Stromal cell of bone marrow (primary cell): ENCODE measurements at places on chromosomes 7 and 10.

- DNase-seq: peak; percentile 22
Observed at GRCh38 chr10:35236739-35237138, 99.6 kb upstream of the CCNY start.

DNA sequence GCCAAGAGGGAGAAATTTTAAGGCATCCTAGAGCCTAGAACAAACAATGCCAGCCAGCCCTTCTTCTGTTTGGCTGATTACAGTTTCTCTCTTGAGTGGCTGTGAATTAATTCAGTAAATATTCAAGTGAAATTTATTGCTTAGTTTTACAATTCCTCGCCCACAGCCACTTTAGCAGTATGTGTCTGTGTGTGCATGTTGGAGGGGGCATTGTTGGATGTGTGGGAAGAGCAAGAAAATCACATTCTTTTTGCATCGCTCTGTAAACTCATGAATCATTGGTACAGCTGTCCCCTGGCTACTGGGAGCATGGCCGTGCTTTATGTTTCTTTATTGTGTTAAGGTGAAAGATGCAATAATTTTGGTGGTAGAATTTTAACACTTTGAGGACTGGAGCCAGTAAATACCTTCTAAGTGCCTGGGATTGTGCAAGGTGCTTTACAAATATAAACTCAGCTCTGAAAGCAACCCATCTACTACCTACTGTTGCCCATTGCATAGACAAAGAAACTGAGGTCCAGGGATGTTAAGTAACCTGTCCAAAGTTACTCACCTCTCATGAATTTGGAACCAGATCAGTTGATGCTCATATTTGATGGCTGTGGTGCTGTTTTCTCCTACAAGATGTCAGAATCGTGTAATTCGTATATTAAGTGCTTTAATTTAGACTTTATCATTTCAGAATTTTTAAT is 89.9 kb upstream of the BTBD16 start:
- DNase-seq: no peak

DNA sequence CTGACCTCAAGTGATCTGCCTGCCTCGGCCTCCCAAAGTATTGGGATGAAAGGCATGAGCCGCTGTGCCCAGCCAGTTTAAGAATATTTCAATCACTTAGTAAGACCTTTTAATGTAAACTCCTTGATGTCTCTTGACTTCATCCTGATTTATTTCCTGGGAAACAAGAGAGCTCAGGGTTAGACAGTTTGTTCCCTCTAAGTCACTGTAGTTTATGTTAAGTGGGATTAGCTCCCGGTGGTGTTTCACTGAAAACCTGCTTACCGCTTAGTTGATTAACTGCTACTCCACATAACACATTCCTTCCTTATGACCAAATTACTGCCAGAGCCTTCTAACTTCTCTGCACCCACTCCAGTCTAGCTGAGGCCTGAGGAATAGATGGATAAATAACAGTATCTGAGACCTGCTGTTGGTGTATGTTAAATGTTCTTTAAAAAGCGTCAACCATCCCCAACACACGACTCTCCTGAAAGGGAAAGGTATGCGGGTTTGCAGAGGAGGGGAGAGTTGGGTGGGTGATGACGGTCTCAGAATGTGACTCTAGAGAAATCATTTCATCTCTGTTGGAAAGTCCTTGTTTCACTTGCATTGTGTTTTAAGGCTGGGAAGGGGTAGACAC is 48.7 kb downstream of the CREB3L2 start:
- no peak for DNase-seq

DNA sequence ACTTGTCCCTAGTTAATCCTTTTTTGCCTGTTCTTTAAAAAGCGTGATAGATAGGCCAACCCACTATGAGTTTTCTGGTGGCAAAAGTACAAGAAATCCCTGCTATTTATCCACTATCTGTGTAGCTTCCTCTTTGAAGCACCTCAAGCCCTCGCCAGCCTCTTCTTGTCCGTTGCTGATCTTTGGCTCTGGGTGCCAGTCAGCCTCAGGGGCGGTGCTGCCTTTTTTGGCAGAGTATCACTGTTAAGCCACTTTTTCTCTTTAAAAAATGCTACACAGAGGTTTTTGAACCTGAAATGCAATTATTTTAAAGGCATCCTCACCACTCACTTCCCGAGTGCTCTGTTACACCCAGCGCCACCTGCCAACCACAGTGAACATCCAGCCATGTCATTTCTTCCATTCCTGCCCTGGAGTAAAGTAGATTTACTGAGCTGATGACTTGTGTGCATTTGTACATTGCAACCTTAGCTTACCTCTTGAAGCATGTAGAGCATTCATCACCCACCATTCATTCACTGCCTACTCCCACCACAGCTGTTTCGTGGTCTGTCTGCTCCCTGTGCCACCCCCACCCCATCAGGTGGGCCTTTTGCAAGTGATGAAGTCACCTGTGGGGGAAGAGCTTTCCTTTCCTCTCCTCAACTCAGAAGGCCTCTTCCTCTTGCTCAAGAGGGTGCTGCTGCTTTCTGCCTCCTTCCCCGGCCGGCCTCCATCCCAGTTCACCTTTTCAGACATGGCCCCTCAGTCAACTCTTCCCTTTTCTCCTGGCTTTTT is 414.2 kb upstream of the GALNT17 start:
- DNase-seq: no peak

DNA sequence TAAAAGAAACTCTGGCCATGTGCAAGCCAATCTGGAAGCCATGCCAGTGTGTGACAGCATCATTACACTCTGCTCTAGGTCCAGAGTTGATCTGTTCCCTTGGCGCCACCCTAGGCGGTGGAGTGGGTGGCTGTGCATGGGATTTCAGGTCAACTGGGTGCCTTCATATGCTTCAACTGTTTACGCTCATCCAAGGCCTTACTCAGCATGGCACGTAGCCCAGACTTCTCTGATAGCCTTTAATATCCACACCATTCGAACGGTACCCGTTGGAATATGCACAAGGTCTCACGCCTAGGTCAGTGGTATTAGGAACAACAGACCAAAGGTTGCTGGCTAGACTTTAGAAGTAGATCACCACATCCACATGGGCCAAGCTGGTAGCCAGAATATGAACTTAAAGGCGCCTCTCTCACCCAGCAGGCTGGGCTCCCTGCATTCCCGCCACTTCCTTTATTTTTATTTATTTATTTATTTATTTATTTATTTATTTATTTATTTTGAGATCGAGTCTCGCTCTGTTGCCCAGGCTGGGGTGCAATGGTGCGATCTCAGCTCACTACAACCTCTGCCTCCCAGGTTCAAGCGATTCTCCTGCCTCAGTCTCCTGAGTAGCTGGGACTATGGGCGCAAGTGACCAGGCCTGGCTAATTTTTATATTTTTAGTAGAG is 18.7 kb upstream of the ACHE start:
- no peak for DNase-seq

DNA sequence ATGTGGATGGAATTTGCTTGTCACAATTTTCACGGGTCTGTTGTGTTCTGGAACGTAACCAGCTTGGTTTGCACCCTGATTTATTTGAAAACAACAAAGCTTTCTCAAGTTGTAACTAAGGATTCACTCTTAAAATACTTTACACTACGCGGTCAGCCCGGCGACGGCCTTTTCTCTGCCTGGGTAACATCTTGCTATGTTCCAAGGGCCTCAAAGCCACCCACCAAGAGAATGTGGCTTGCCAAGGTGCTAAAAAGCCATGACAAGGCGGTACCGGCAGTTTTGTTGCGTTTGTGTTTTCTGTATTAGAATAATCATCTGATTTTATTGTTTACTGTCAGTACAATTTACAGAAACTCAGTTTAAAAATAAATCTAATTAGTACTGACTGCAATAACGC is 220.9 kb downstream of the SFMBT2 start:
- DNase-seq: no peak

DNA sequence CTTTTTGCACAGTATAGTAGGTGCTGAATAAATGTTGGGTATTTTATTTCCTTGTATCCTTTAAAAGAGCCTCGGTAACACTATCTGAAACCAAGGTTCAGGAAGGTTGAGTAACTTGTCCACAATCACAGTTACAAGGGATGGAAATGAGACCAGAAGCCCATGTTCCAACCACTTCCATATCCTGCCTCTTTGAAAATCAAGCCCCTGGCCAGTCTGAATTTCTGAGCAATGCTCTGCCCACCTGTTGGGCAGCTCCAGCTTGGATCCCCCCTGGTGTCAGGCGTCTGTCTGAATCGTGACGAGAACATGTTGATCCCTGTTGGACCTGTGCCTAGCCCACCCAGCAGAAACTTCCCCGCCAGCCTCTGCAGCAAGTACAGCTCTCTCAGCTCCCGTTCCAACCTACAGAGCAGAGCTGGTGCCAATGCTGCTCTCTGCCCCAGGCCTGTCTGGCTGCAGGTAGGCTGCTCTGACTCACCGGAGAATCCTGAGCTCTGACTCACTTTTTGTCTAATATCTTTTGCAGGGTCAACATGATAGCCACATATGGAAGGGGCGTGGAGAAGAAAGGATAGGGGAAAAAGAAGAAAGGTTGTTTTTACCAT is 595.5 kb downstream of the INHBA start:
- no peak for DNase-seq

GRCh38 chr10:129809431-129809830 is 154.6 kb downstream of the EBF3 start:
- no peak for DNase-seq

DNA sequence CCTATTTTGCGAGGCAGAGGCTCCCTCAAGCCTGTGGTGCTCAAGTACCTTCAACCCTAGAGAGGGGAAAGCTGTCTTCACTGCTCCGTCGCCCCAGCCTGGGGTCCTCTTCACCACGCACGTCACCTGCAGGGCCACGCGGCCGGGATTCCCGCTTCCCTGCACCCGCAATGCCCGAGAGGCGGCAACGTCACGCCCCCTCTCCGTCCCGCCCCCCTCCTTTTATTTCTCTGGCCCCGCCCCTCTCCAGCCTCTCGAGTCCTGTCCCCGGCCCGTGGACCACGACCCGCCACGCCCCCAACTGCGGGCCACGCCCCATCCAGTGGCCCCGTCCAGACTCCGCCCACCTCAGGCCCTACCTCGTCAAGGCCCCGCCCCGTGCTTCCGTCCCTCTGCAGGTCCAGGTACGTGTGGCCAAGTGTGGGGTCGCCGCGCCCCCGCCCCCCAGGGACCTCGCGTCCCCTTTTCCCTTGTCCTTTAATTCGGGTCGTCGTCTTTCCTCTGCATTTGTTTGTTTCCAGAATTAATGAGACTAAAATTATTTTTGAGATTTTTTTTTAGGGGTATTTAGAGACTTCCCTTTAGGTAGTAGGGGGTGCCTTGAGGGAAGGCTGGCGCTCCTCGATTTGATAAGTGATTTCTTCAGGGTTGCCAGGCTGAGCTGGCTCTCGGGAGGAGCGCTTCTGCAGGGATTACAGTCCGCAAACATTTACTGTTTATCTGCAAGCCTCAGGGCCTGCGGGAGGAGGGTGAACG is 69.8 kb upstream of the BAIAP2L1 start:
- no peak for DNase-seq

GRCh38 chr7:74231232-74231590 is 21.4 kb downstream of the LAT2 start:
- no peak for DNase-seq

DNA sequence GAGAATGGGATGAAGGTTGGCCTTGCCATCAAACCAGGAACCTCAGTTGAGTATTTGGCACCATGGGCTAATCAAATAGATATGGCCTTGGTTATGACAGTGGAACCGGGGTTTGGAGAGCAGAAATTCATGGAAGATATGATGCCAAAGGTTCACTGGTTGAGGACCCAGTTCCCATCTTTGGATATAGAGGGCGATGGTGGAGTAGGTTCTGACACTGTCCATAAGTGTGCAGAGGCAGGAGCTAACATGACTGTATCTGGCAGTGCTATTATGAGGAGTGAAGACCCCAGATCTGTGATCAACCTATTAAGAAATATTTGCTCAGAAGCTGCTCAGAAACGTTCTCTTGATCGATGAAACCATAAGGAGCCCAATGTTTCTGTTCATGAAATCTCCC is 637 bp downstream of the RPEL1 start:
- no peak for DNase-seq

DNA sequence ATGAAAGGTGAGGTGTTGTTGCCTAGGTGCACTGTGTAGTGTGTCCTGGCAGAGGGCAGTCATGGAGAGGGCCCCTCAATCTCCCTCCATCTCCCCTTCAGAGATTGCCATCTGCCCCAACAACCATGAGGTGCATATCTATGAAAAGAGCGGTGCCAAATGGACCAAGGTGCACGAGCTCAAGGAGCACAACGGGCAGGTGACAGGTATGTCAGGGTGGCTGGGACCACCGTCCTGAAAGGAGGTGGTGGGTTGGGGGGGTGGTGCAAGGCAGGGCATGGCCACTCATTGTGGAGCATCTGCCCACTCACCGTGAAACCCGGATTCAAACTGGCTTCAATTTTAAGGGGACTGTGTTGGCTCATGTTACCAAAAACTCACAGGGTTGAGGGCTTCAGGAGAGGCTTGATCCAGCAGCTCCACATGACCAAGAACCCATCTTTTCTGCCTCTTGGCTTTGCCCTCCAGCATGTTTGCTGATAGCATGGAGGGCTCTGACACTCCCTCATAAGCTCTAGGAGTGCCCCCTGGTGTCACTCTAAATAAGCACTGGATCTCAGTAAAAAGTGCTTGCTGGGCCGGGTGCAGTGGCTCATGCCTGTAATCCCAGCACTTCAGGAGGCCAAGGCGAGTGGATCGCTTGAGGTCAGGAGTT is 12.2 kb downstream of the ARPC1B start:
- DNase-seq: no peak

DNA sequence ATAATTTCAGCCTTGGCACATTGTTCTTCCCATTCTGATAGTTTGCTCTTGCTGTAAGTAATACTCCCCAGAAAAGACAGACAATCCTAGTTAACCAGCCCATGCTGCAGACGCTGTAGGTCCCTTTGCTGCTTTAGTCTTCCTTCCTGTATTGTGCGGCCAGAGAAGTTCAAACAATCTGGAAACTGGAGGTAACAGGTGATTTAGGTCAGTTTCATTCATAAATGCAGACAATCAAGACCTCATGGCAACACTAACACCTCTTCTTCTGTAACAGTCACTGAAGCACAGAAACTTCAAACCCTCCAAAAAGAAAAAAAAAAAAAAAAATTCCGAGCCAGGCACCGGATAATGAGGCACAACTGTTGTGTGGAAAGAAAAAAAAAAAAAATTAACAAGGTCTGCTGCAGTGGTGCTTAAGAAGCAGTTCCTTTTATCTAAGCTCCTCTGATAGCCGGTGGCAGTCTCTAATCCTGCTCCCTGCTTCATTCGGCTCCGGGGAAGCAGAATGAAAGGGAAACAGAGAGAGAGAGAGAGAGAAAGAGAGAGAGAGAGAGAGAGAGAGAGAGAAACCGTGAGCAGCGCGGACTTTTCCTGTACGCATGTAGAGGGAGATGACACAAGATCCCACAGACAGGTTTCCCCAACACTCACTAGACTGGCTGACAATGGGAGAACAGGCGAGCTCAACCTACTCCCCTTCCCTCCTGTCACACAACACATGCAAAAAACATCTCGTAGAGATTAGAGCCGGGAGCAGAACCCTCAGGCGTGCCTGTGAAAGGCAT is at the start of gene SEMA3A:
SEMA3A (minus strand) TSS at position 306 of the 788 bp plus-strand sequence; CDS start at position 103, 203 bp downstream.
- no peak for DNase-seq
